ENCODE measurements at places on chromosomes 6 and 20. TPM values are rescaled to one million over a fixed set of nuclear protein-coding genes. Genes with fewer than 3 reads are reported as not detected.

DNA sequence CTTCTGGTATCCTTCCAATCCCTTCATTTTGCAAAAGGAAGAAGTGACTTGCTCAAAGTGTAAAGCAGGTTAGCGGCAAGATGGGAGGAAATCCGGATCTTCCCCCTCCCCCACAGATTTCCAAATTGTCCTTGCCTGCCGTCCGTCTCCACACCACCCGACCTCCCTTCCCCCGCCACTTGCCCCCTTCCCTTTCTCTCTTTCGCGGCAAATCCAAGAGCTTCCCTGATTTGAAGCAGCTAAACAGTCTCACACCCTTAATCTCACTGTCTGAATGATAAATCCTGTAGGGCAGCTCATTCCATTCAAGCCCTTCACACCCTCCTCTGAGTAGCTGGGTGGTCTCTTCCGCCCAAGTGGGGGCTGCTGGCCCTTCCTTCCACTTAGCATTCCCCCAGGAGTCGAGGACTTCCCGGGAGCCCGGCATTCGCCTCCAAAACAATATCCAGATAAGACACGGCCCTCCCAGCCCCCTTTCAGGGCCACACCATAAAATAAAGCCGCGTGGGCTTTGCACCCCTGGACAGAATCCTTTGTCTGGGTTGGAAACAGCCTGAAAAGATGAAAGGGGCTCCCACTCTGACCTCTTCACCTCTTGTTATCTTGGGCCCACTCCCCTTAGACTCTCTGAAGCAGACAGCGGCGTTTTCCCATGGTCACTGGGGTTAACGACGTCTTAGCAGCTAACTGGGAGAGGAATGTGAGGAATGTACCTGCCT is 44.0 kb upstream of the PIM1 start:
- peak; percentile 70 for DNase-seq

The CD109 gene
- total RNA-seq = 0.89 TPM

GRCh38 chr6:706146-706545 is 13.2 kb upstream of the EXOC2 start:
- DNase-seq = no peak

The SCAF8 gene
- total RNA-seq = 15.1 TPM

DNA sequence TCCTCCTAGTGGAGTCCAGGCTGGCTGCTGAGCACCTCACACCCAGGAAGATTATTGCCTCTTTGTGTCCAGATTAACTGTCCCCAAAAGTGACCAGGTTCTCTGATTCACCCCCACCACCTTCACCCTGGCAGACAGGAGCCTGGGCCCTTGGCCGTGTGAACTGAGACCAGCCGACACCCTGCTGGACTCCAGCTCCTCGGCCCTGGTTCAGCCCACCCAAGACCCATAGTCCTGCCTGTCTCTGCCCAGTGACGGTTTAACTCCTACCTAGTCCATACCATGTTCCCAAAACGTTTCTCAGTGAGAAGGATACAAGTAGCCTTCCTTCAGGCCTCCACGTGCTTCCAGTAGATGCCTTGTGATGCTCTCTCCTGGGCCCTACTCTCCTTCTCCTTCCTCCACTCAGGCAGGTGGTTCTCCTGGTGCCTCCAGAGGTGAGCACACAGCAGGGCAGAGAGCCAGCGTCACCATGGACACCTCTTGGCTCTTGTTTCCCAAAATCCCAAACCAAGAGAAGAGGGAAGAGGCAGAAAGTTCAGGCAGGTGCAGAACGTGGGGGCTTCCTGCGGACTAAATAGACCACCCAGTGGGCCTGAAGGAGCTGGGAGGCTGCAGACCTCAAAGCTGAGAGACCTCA is 134.4 kb upstream of the CST7 start:
- no peak for DNase-seq

- no peak for DNase-seq
These were observed 381.6 kb downstream of the GJA1 start for GRCh38 chr6:121816906-121817540.

GRCh38 chr6:140366991-140367390 is 992.5 kb upstream of the CITED2 start:
- DNase-seq = no peak

DNA sequence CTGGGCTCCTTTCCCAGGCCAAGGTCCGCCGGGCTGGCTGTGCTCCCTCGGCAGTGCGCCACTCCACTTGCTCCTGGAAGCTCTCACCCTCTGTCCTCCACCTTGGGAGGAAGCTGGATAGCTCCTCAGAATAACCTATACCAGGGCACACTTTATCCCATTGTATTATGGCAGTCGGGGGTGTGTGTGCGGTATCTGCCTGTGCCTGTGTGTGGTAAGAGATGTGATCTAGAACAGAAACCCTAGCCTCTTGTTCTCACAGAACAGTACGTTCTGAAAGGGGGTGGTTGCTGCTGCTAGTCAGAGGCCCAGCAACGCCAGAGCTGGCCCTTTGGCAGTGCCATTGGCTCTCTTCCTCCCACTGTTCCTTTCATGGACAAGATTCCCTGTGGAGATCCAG is 168.4 kb downstream of the TBXT start:
- DNase-seq = no peak

DNA sequence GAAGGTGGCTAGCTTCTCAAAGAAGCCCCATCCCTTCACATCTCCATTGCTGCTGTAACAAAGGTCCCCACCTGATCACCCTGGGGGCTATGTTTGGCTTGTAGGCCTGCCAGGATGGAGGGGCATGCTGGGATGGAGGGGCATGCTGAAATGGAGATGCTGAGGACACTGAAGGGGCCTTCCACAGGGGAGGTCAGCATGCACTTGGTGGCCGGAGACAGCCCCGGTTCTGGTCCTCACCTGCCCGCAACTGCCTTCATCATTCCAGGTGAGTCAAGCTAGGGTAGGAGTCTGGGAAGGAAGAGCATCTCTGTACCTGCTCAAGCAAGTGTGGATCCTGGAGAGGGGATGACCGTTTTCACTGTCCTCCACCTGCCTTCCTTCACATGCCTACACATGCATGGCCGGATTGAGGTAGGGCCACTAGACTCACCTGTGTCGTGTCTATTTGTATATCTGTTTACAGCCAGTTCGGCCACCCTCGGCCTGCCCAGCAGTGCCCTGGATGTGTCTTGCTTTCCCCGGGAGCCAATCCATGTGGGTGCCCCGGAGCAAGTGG is 6.0 kb downstream of the L3MBTL1 start:
- no peak for DNase-seq

The NECAB3 gene
- 113 TPM for total RNA-seq

GRCh38 chr6:143270026-143270425 is 180.5 kb downstream of the ADAT2 start:
- no peak for DNase-seq

Measured in stomach (tissue), 19 donors.